SK-N-SH treated with all-trans-retinoic acid at 6 μM for 48 hours (cell line): ENCODE measurements at places on chromosomes 4 and X.

- ATAC-seq, result no peak
Measured at GRCh38 chr4:188109157-188109755, at the start of gene TRIML2. TSS of gene TRIML2 (minus strand) at chr4:188109603. CDS start at chr4:188105368, 4,235 bp downstream.

DNA sequence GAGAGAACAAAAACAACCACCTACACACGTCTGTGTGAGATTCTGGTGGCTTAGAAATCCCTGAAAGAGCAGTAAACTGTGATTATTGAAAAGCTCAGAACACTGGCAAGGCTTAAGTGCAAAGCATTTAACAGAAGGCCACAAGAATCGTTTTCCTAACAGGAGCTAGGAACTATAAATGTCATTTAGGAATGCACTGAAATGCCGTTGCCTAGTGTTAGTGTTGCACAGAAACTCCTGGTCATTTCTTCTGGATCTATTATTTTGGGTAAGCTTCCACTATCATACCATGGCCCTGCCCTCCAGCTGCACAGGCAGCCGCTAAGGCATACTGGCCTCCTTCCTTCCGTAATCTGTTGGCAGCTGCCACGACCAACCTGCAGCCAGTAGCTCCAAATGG, 923.2 kb downstream of the NLGN4X start:
- ATAC-seq, result no peak

DNA sequence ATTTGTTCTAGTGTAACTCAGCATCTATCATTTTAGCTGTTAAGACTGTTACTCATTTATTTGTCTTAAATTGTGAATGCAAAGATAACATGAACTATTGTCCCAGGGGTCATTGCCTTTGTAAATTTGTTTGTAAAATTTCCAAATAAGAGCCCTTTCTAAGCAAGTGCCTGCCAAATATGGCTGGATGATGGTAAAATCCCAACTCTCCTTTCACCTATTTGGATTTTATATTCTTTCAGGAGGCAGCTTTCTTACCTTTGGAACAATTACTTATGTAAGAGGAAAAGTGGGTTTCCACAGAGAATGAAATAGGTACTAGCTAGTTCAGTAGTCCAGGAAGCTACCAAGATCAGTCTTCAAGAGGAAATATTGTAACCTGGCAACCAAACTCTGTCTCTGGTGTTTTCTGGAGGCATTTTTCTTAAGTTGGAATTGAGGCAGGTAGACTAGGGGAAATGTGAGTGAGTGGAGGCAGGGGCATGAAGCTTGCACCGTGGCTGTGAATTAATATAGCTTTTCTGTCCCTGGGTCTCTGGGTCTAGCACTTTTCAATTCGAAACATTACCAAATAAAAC, 363.0 kb upstream of the ZCCHC13 start:
- ATAC-seq, result no peak

- ATAC-seq, result no peak
Measured at GRCh38 chr4:169957785-169958184, 68.4 kb downstream of the MFAP3L start.

GRCh38 chrX:139931646-139932072, 1.2 kb downstream of the ATP11C start:
- ATAC-seq, result no peak

GRCh38 chrX:22186165-22186564, 86.5 kb upstream of the CBLL2 start:
- no peak for ATAC-seq

DNA sequence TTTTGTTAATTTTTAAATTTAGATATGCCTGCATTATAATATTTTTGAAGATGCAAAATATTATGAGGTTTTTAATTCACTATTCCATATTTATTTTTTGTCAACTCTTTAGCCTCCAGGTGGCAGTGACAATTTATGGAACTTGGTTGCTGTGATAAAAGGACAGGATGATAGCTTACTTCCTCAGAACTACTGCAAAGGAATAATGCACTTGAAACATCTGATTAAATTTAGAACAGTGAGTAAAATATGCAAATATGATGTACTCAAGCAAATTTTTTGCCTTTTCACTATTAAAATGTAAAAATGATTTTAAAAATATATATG, 45.1 kb downstream of the SPATA4 start:
- ATAC-seq, result peak; percentile 86

GRCh38 chrX:9318213-9318612, 146.6 kb upstream of the TBL1X start:
- ATAC-seq, result no peak

DNA sequence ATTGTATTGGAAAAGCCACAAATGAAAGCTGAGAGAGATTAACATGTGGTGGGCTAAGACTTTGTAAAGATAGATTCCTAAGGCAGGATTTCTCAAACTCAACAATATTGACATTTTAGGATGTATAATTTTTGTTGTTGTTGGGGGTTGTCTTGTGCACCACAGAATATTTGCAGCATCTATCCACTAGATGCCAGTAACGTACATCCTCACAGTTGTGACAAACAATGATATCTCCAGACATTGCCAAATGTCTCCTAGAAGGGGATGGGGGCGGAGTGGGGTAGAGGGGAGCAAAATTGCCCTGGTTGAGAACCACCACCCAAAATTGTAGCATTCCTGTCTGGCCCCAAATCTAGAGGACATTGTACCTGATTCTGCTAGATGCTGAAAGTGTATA, 14.7 kb upstream of the CBR4 start:
- peak; percentile 96 for ATAC-seq

GRCh38 chr4:95898226-95898625, 58.3 kb downstream of the PDHA2 start:
- no peak for ATAC-seq

DNA sequence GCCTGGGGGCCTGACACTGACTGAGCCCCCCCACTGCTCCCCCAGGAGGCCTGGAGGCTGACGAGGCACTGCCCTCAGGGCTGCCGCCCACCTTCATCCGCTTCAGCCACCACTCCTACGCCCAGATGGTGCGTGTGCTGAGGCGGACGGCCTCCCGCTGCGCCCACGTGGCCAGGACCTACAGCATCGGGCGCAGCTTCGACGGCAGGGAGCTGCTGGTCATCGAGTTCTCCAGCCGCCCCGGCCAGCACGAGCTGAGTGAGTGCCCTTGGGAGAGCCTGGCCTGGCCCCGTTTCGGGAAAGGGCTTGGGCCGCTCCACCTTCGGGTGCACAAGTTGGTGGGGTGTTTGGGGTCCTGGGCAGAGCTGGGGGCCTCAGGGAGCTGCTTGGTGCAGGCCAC, 11.4 kb downstream of the CPZ start:
- no peak for ATAC-seq

DNA sequence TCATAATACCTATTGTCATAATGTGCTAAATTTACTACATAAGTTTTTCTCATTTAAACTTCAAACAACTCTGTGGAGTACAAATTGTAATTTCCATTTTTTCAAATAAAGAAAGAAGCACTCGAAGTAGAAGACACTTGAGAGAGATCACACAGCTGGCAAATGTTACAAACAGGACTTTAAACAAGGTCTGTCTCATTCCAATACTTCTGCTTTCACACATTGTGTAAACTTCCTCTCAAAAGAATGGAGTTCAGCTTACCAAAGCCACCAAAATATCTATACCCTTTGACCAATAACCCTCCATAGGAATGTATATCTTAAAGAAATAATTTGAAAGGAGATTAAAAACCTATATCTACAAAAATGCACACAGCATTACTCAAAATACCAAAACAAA, 88.3 kb downstream of the OPHN1 start:
- ATAC-seq, result no peak

DNA sequence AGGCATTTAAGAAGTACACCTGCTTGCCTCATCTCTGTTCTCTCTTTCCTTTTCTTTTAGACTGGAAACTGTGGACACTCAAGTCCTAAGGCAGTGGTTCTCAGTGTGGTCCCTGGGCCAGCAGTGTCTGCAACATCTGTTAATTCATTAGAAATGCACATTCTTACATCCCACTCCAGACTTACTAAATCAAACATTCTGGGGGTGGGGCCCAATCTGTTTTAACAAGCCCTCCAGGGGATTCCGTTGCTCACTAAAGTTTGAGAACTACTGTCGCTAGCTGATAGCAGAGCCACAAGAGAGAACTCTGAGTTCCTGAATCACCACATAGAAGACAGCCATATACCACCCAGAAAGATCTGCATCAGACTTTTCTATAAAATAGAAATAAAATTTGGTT, 430.6 kb downstream of the BCOR start:
- ATAC-seq, result no peak

DNA sequence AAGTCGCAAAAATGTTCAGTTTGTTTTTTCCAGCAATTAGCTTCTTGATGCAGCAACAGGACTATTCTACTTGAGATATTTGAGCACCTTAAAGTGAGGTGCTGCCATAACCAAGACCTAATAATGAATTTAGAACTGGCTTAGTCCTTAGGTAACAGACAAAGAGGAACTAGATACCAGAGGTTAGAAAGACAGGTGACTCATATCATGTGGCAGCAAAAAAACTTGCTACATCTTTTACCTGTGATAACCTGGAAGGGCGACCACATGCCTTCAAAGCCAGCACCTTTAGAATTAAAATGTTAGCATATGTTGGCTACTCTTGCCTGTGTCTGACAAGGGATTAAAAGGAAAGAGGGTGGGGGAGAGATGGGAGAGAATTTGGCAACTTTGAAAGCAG, 90.4 kb downstream of the ARHGAP6 start:
- no peak for ATAC-seq

DNA sequence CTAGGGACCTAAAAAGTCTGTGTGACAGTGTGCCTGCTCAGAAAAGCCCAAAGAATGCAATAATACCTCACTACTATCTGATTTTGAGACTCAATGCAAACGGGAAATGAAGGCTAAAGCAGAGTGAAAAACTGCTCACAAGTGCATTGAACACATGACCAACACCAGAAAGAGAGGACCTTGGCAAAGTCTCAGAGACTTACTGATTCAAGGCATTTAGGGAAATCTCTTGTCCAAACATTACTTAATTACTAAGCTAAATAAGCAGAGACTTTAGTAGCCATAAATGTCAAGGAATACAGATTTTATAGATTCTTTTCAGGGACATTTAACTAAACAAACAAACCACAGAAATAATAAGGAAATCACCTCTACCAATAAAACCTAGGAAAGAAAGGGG, 916.0 kb downstream of the FSTL5 start:
- ATAC-seq, result no peak

GRCh38 chr4:159206427-159206871, 103.6 kb downstream of the RAPGEF2 start:
- no peak for ATAC-seq

DNA sequence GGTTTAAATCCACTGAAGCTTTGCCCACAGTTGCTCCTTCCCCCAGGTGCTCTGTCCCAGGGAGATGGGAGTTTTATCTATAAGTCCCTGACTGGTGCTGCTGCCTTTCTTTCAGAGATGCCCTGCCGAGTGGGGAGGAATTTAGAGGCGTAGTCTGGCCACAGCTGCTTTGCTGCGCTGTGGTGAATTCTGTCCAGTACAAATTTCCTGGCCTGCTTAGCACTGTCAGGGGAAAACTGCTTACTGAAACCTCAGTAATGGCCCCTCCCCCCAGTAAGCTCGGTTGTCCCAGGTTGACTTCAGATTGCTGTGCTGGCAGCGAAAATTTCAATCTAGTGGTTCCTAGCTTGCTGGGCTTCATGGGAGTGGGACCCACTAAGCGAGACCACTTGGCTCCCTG, 40.1 kb downstream of the UGT2B17 start:
- no peak for ATAC-seq

DNA sequence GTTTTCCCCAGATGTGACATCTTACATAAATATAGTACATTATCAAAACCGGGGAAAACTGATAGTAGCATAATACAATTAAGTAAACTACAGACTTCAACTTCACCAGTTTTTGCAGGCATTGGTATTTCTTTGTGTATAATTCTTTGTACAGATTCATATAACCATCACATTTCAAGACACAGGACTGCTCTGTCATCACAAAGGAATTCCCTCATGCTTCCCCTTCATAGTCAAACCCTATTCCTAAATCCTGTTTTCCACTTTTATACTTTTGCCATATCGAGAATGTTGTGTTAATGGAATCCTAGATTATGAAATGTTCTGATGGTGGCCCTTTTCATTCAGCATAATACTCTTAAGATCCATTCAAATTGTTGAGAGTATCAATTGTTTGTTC, 36.0 kb downstream of the STIM2 start:
- ATAC-seq, result peak; percentile 21; the same call in 1 of the 3 replicates

GRCh38 chr4:5812506-5813229, 80.2 kb downstream of the CRMP1 start:
- peak; percentile 92 for ATAC-seq

GRCh38 chr4:16133406-16133805, 49.6 kb upstream of the PROM1 start:
- no peak for ATAC-seq

GRCh38 chrX:49838374-49838773, 9.3 kb downstream of the PAGE4 start:
- peak; percentile 91 for ATAC-seq

- peak; percentile 2 for ATAC-seq
Measured at GRCh38 chr4:472881-473569, 25.9 kb downstream of the ZNF721 start.

GRCh38 chrX:51182545-51182944, 150.1 kb upstream of the NUDT10 start:
- 0 out of 3 replicates have a peak, but pooled peaks have one; percentile 21 for ATAC-seq

GRCh38 chr4:146255463-146255862, 41.1 kb downstream of the REELD1 start:
- peak; percentile 89 for ATAC-seq
